ENCODE measurements at places on chromosomes 11 and 22.

DNA sequence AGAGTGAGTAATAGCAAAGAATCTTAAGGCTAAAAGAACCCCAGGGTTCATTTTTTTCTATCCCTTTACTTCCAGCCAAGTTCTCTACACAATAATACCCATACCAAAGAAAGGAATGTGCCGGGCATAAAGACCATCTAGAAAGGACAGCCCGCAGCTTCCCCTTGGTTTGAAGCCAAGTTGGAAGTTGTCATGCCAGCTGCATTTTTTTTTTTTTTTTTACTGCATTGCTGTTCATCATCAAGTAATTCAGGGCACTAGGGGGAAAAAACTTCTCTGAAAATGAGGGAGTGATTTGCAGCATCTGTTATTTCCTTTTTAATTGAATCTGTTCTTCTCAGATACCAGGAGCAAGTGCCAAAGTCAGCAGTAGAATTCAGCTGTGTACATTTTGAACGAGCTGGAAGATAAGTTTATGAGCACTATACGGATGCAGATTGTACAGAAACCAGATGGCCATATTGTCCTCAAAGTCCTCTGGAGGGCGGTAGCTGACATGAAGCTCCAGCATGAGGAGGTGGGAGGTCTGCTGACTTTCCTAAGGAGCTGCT lies 56.4 kb downstream of the UBASH3B start:
- peak; percentile 95 for DNase-seq

- peak; percentile 100 for DNase-seq
Measured at GRCh38 chr11:57778318-57779037, 16.9 kb downstream of the CTNND1 start.

DNA sequence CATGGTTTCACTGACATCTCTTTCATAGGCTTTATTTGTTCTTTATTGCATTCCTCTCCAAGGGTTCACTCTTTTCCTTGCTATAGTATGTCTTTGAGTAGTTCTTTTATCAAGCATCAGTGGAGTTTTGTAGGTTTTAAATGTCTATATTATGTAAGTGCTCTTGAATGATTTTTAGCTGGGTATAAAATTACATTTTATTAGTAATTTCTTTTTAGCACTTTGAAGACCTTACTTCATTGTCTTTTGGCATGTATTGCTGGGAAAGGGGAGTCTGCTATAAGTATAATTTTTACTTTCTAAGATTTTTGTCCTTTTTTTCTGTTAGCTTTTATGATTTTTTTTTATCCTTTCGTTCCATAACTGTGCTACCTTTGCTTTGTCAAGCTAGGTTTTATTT lies 25.5 kb upstream of the CAT start:
- no peak for DNase-seq

DNA sequence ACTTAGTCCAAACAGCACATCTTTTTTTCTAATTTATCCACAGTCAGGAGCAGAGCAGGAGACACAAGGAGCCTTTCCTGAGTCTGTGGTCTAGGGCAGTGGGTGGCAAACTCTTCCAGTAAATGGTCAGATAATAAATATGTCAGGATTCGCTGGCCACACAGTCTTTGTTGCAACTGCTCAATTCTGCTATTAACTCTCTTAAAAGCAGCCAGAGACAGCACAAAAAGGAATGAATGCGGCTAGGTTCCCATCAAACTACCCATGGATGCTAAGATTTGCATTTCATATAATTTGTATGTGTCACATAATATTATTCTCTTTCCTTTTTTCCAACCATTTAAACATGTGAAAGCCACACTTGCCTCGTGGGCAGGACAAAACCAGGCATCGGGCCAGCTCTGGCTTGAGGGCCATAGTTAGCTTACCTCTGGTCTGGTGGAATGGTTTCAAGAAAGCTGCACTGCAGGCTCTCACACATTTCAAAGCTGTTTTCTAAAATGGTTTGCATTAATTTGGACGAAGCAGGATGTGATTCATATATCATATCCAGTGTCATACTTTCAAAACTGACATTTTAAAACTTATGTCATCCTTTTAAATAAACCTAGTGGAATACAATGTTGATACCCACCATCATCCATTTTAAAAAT lies 64.7 kb upstream of the CD5 start:
- DNase-seq: peak; percentile 47

DNA sequence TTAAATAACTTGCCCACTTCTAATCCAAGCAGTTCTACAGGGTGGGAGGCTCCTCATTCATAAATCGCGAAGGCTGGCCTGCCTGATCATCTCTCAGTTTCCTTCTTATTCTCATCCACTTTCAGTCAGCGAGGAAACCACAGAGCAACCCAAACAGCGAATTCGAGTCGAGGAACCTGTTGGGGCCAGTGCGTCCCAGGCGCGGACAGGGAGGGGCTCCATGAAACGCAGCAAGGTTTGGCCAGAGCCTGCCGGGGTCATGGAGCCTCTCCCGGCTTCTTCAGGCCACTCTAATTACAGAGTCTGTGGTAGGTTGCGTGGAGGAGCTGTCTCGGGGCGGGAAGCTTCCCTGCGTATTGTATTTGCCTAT lies 741 bp upstream of the NAV2 start:
- no peak for DNase-seq

- peak; percentile 26 for DNase-seq
Measured at GRCh38 chr11:23765682-23766252, 731.1 kb upstream of the LUZP2 start.

- DNase-seq: no peak
Measured at GRCh38 chr11:45285930-45286632, at the start of gene SYT13. TSS of gene SYT13 (minus strand) at chr11:45286341. CDS start at chr11:45286207, 134 bp downstream.
